A549 treated with GW870086 at 1 μM for 4 hours (cell line): ENCODE measurements at places on chromosomes 1 and 21. TPM values are rescaled to one million over a fixed set of nuclear protein-coding genes. Genes with fewer than 3 reads are reported as not detected.

C1orf167 gene
- not detected in 5 replicates for total RNA-seq

RGS1 gene
- not detected in 5 replicates for total RNA-seq

NUAK2 gene
- 28.8 to 32.2 TPM (median 29.8 TPM) in 5 replicates for total RNA-seq

TFF3 gene
- not detected in 5 replicates for total RNA-seq

NES gene
- total RNA-seq: 1.1 to 1.4 TPM (median 1.2 TPM) in 5 replicates

KLHL17 gene
- total RNA-seq: 9.1 to 16.4 TPM (median 15.4 TPM) in 5 replicates

CNR2 gene
- 0.02 TPM in 1 of 5 replicates, not detected in the others for total RNA-seq

TCHH gene
- total RNA-seq: 0.26 to 0.34 TPM (median 0.28 TPM) in 5 replicates

HCRTR1 gene
- not detected in 5 replicates for total RNA-seq

AMY2A gene
- not detected in 5 replicates for total RNA-seq

TFF1 gene
- 18.3 to 36.3 TPM (median 26.5 TPM) in 5 replicates for total RNA-seq

UQCRHL gene
- 5.7 to 9.2 TPM (median 6.7 TPM) in 5 replicates for total RNA-seq

CADM3 gene
- total RNA-seq: 0.06 to 0.19 TPM (median 0.09 TPM) in 4 of 5 replicates, not detected in the other
